H1 (cell line): ENCODE measurements at places on chromosomes 5 and 9. TPM values are rescaled to one million over a fixed set of nuclear protein-coding genes. Genes with fewer than 3 reads are reported as not detected.

Gene NOXA1
- 0.34 and 0.55 TPM in 2 replicates for total RNA-seq

Gene HARS2
- total RNA-seq, result 21.4 and 23.1 TPM in 2 replicates

Gene STPG3
- total RNA-seq, result not detected in 2 replicates

GRCh38 chr9:128870128-128870940 is 11.4 kb downstream of the KYAT1 start:
- no peaks in the 10 kb centered on the region for H3K36me3 ChIP-seq
- no peaks in the 10 kb centered on the region for H3K4me1 ChIP-seq
- no peak overlapping the region for H3K4me3 ChIP-seq

Gene SPINK13
- total RNA-seq, result not detected in 2 replicates

GRCh38 chr5:150636391-150637244 is 3.8 kb upstream of the SYNPO start:
- DNase-seq, result no peak
- no peaks in the 10 kb centered on the region for H3K36me3 ChIP-seq
- H3K27ac ChIP-seq, result no peak overlapping the region
- no peak overlapping the region for H3K4me3 ChIP-seq

Gene RNF208
- 7.7 and 8.9 TPM in 2 replicates for total RNA-seq

- H3K4me3 ChIP-seq, result no peak overlapping the region
- no peak for DNase-seq
- no peaks in the 10 kb centered on the region for H3K36me3 ChIP-seq
- H3K4me1 ChIP-seq, result peaks cover 19% of the 10 kb centered on the region
- no peak overlapping the region for H3K27ac ChIP-seq
Measured at GRCh38 chr5:14724633-14725032, 60.1 kb downstream of the OTULIN start.

Gene DIRAS2
- 0.11 and 0.15 TPM in 2 replicates for total RNA-seq

GRCh38 chr5:93582167-93582462 is 907 bp upstream of the NR2F1 start:
- peaks cover 93% of the 10 kb centered on the region for H3K27me3 ChIP-seq
- no peak overlapping the region; the same call in 1 of the 2 replicates for H3K4me3 ChIP-seq
- no peak overlapping the region for H3K27ac ChIP-seq
- no peak for DNase-seq

- no peaks in the 10 kb centered on the region for H3K27me3 ChIP-seq
- H3K27ac ChIP-seq, result no peak overlapping the region
- no peaks in the 10 kb centered on the region for H3K4me1 ChIP-seq
- H3K4me3 ChIP-seq, result no peak overlapping the region
Measured at GRCh38 chr5:15510831-15511230, 10.9 kb downstream of the FBXL7 start.

GRCh38 chr9:82152181-82152580 is 163.6 kb downstream of the SPATA31D1 start:
- no peak overlapping the region for H3K4me3 ChIP-seq
- no peaks in the 10 kb centered on the region for H3K36me3 ChIP-seq
- H3K27me3 ChIP-seq, result no peaks in the 10 kb centered on the region
- no peak for DNase-seq
- H3K4me1 ChIP-seq, result no peaks in the 10 kb centered on the region
- no peak overlapping the region for H3K27ac ChIP-seq

Gene SPEF2
- 0.73 and 1.3 TPM in 2 replicates for total RNA-seq
